ENCODE measurements at places on chromosomes 13 and 19.

GRCh38 chr13:23811366-23812062 is 77.7 kb downstream of the MIPEP start:
- DNase-seq, result no peak

- DNase-seq, result no peak
These were observed 4.0 kb upstream of the ZNF8 start for GRCh38 chr19:58274771-58275201.

DNA sequence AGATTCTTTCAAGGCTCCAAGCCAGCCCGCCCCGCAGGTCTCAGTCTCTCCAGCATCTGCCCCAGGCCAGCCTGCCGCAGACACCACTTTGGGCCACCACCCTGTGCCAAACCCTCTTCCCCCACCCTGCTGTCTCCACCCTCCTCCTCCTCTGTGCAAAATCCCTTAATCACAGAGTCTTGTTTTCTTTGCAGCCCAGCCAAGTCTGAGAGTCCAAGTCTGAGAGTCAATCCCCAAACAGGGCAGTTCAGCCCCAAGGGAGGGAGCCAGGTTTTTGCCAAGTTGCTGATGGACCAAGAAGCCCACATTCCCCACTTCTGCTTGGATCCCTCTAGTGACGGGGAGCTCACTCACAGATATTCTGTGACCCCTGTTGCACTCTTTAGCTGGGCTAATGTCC is 3.1 kb downstream of the ADAMTS10 start:
- no peak for DNase-seq

- no peak for DNase-seq
These were observed 257.2 kb downstream of the DIAPH3 start for GRCh38 chr13:59906413-59907049.

DNA sequence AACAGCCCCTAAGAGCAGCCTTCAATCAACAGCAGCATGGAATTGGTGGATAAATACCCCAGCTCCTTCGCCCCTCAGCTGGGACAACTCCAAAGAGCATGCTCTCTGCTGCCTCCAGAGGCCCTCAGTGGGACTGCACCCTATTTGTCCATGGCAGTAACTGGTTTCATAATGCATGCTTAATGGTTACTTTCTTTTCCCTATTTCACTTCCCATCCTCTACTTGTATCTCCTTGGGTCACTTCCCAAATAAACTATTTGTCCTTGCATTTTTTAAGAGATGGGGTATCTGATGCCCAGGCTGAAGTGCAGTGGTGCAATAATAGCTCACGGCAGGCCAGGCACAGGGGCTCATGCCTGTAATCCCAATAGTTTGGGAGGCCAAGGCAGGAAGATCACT is 13.5 kb upstream of the TPM4 start:
- DNase-seq, result peak; percentile 63

GRCh38 chr13:103031332-103031873 is 34.8 kb downstream of the SLC10A2 start:
- no peak for DNase-seq

GRCh38 chr13:97448503-97449251 is 14.7 kb downstream of the RAP2A start:
- DNase-seq, result no peak
